ENCODE measurements at places on chromosomes 1 and 21. TPM values are rescaled to one million over a fixed set of nuclear protein-coding genes. Genes with fewer than 3 reads are reported as not detected.
A peak's percentile ranks its signal among the peaks of the same experiment; 100 is the strongest.

- DNase-seq = no peak
Observed at GRCh38 chr1:214337511-214337910, 56.6 kb downstream of the SMYD2 start.

- DNase-seq = no peak
Observed at GRCh38 chr21:40636026-40636425, 210.9 kb downstream of the DSCAM start.

- no peak for DNase-seq
Observed at GRCh38 chr1:64975740-64976139, 9.4 kb upstream of the JAK1 start.

DNA sequence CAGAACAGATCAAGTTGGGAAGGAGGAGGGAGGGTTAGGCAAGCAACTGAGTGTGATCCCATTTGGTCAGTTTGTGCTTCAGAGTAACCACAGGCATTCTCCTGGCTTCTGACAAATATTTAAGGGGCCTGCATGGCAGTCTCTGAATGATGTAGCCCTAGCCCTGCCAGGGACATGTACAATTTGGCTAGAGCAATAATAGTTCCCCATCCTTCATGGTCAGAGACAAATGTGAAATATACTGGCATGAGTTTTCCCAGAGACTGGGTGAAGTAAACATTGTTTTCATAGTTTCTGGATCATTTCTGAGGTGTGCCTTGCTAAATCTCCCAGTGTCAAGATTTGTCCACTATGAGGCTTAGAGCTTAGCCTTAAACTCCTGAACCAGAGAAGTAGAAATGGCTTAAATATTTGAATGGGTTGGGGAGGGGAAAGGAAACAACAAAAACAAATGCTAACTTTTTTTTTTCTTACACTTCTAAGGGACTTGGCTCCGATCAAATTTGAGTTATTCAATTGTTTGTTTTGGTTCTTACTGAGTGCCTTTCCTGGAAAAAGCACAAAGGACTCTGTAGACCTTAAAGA is 42.0 kb upstream of the UBE2U start:
- no peak for DNase-seq

- DNase-seq = peak; percentile 49
Observed at GRCh38 chr1:77538956-77539518, 143.4 kb downstream of the ZZZ3 start.

GRCh38 chr1:97094247-97094972 is 372.8 kb downstream of the PTBP2 start:
- no peak for DNase-seq

- no peak for DNase-seq
Observed at GRCh38 chr1:157006676-157007075, 38.9 kb downstream of the ARHGEF11 start.

GRCh38 chr1:89199525-89200031 is 836 bp upstream of the GBP4 start:
- DNase-seq = no peak

GRCh38 chr1:148385371-148386030 is 97.6 kb downstream of the PPIAL4G start:
- DNase-seq = no peak

DNA sequence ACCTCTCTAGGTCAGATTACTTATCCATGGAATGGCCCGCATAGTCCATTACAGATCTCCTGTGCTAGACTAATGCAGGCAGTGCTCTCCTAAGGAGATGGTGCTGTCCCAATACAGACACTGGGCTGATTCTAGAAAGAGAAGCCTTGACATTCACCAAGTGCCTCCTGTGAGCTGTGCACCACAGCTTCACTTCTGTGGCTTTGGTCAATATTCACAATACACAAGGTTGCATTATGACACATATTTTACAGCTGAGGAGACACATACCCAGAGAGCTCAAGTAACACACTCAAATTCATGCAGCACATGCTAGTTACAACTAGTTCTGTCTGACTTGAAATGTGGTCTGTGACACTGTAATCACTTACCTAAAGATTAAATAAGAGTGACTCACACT is 59.4 kb upstream of the LRRC8B start:
- DNase-seq = no peak

Gene OR10J1
- polyA plus RNA-seq = not detected

Gene DAB1
- polyA plus RNA-seq = 2.4 TPM

Gene NBPF12
- polyA plus RNA-seq = 7.7 TPM

Gene LELP1
- polyA plus RNA-seq = not detected

Gene PTCH2
- 6.7 TPM for polyA plus RNA-seq

Gene DNM3
- polyA plus RNA-seq = not detected

Gene MAP3K7CL
- 33.4 TPM for polyA plus RNA-seq

Gene PRAMEF13
- not detected for polyA plus RNA-seq

Measured in aorta (tissue), 5 donors.